ENCODE measurements at places on chromosomes 7 and 10.

GRCh38 chr10:100912013-100912604, 654 bp upstream of the SLF2 start:
- no peak for DNase-seq

- DNase-seq, result no peak
These were observed 197.4 kb downstream of the SEMA3E start for GRCh38 chr7:83451501-83452045.

DNA sequence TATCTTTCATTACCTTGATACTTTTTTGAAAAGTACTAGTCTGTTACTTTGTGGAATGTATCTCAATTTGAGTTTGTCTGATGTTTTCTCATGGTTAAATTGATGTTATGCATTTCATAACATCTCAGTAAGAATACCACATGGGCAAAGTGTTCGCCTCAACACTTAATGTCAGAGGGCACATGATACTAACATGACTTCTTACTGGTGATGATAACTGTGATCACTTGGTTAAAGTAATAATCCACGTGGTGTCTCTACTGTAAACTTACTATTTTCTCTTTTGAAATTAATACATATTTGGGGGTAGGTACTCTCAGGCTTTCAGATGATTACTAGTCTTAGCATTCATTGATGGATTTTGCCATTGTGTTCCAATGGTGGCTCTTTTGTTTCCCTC, 2.2 kb downstream of the SDHAF3 start:
- no peak for DNase-seq

GRCh38 chr10:89219513-89220218, 12.5 kb upstream of the CH25H start:
- no peak for DNase-seq

- DNase-seq, result no peak
These were observed 94.2 kb upstream of the NPVF start for GRCh38 chr7:25322473-25322872.

DNA sequence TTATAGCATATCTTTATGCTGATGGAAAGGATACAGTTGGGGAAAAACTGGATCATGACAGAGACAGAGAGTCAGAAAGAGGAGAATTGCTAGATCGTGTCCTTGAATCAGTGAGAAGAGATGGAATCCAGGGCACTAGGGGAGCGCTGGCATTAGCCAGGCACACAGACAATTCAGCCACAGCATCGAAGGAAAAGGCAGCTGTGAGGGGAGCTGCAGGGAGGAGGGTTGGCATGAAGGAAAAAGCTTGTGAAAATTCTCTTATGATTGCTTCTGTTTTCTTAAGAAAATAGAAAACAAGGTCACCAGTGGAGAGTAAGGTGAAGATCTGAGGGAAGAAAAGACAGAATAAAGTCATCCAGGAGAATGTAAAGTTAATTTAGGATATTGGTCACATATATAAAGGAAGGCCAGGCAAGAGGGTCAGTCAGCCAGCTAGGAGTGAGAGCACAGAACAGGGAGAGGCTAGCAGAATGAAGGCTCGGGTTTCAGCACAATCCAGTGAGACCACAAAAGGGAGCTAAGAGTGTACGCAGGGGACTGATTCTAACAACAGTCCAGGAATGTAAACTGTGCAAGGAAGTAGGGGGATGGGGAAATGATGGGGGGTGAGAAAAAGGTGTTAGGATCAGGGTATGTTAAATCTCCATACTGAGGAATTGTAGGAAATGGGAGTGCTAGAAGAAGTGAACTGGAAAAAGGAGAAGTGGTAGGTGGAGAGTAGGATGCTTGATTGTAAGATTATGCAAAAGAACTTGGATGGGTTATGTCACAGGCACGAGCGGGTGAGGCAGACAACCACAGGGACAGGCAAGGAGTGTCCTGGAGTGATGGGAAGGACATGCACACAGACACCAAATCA, 112.0 kb downstream of the RNF32 start:
- DNase-seq, result no peak

DNA sequence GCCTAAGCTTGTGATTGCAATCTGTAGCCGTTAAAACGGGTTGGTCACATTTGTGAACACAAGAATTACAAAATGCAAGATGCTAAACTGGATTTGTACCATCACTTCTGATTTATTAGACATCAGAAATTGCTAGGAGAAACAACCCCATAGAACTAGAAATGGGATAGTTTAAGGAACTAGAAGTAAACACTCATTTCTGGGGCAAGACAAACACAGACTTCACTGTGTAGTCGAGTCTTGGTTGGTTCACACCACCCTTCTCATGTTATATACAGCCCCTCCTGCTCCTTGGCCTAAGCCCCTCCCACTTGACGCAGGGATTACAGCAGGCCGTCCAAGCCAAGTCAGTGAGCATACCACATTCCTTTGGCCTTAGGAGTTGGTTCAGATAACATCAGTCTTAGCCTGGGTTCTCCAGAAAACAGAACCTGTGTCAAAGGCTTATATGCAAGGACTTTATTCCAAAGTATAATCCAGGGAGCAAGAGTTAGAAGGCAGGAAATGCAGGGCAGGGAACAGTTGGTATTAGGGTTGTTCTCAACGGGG, 2.0 kb upstream of the NRAP start:
- DNase-seq, result no peak

- no peak for DNase-seq
These were observed 52.5 kb upstream of the LHFPL3 start for GRCh38 chr7:104275900-104276299.

GRCh38 chr10:71060476-71061426, 151.6 kb upstream of the UNC5B start:
- no peak for DNase-seq
